Stimulated activated CD4-positive, alpha-beta T cell treated with anti-CD3 and anti-CD28 coated beads, Interleukin-12 subunit alpha, Interleukin-12 subunit beta, amount 100 ng/mL, for 48 hours (primary cell): ENCODE measurements at places on chromosomes 13 and 19.

DNA sequence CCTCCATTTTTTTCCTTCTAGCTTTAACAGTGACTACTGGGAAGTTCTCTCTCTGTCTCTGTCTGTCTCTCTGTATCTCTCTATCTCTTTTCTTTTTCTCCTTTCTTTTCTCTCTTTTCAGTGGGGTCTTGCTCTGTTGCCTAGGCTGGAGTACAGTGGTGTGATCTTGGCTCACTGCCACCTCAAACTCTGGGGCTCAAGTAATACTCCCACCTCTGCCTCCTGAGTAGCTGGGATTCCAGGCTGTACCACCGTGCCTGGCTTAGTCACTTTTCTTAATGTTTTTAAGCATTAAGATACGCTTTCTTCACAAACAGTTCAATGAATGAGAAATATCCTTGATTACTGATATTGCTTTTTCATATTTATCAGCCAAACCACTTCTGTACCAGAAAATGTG, 13.1 kb downstream of the PCCA start:
- no peak for DNase-seq

- DNase-seq: no peak
Measured at GRCh38 chr13:41809962-41810361, 150.9 kb downstream of the VWA8 start.

- no peak for DNase-seq
Measured at GRCh38 chr13:113116206-113116800, 6.3 kb upstream of the F10 start.

DNA sequence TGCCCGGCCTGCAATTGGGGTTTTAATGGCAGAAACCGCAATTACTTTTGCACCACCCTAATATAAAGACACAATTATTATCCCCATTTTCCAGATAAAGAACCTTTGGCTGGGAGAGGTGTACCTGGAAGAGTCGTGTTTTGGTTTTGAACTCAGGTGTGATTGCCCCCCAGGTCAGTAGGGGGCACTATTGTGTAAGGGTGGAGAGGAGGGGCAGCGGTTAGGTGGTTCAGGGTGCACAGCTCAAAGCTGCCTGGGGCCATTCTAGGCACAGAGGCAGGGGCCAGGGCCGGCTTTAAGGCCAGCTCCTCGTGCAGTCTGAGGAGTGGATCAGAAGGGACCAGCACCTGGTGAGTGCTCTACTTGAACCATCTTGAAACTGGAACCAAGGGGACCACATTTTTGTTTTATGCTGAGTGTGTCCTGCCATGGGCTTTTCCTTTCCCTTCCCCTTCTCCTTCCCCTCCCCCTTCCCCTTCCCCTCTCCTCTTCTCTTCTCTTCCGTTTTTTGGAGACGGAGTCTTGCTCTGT, 5.8 kb upstream of the FCGRT start:
- DNase-seq: peak; percentile 83

- DNase-seq: no peak
Measured at GRCh38 chr13:67769987-67770341, 539.8 kb upstream of the PCDH9 start.

DNA sequence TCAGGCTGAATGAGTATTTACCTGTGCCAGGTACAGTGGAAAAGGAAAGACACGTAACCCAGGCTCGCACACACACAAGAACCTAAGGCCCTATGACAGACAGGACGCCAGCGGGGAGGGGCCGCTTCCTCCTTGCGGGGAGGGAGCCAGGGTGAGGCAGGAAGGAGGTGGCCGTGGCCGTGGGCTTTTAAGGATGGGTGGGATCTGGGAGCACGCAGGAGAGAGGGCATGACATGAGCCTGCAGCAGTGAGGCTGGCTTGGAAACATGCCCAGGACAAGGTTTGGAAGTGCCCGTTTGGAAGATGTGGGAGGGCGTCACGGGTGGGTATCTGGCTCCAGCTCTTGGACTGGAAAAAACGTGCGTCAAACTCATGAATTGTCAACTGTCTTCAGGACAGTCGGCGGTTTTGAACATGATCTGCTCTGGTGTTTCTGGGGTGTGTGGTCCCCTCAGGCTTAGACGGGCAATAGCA, 20.1 kb downstream of the SH3GL1 start:
- DNase-seq: peak; percentile 22

DNA sequence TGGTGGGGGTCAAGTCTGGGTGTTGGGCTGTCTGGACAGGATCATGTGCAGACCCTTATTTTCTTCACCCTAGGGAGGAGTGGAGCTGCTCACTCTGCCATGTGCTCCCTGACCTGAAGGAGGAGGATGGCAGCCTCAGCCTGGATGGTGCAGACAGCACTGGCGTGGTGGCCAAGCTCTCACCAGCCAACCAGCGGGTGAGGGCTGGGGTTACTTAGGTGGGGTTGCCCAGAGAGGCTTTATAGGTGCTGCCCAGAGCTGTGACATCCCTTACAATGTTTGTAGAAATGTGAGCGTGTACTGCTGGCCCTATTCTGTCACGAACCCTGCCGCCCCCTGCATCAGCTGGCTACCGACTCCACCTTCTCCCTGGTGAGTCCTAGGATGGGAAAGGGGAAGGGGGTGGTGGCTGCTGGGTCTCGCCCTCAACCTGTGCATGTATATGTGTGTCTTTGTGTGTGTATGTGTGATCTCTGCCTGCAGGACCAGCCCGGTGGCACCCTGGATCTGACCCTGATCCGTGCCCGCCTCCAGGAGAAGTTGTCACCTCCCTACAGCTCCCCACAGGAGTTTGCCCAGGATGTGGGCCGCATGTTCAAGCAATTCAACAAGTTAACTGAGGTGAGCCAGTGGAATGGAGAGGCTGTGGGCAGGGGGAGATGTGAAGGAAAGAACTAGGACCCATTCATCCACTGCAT, 5.1 kb downstream of the CHMP2A start:
- no peak for DNase-seq

GRCh38 chr19:40452016-40452415, 7.9 kb upstream of the SERTAD3 start:
- no peak for DNase-seq

GRCh38 chr13:49435992-49436391, 7.9 kb downstream of the CAB39L start:
- no peak for DNase-seq

DNA sequence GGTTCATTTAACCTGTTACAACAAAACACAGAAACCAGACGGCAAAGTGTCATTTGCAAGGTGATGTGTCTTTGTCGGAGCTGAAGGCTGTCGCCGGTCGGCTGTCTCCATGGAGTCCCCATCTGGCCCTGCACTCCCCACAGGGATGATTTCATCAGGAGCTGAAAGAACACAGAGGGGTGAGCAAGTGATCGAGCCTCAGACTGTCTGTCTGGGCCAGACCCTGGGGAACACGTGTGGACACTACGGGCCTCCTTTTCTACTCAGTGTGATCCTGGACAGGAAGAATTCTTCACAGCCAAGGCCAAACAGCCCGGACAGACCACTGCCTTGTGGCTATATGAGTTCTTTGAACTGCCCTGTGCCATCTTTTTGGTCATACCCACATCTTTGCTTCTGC, 85.1 kb downstream of the RNASEH2B start:
- no peak for DNase-seq

DNA sequence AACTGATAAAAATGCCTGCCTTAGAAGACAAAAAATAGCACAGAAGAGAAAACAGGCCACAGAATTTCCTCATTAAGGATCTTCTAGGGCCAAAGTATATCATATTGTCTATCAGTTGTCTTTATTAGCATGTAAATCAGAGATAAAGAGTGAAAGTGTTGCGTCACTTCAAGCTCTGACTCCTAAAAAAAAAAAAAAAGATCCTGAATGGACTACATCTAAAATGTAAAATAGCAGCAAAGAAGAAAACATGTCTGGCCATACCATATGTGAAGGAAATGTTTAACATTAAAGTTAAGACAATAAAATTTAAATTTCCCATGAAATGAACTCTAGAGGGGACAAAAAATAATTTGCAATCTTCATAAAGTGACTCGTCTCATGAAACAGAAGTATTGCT, 237.4 kb downstream of the PCDH9 start:
- DNase-seq: no peak

- peak; percentile 97 for DNase-seq
Measured at GRCh38 chr19:48321372-48321621, 4.1 kb upstream of the EMP3 start.

GRCh38 chr19:54040003-54040402, 23.7 kb downstream of the VSTM1 start:
- no peak for DNase-seq

- DNase-seq: no peak
Measured at GRCh38 chr19:33745297-33745696, 51.4 kb upstream of the KCTD15 start.

DNA sequence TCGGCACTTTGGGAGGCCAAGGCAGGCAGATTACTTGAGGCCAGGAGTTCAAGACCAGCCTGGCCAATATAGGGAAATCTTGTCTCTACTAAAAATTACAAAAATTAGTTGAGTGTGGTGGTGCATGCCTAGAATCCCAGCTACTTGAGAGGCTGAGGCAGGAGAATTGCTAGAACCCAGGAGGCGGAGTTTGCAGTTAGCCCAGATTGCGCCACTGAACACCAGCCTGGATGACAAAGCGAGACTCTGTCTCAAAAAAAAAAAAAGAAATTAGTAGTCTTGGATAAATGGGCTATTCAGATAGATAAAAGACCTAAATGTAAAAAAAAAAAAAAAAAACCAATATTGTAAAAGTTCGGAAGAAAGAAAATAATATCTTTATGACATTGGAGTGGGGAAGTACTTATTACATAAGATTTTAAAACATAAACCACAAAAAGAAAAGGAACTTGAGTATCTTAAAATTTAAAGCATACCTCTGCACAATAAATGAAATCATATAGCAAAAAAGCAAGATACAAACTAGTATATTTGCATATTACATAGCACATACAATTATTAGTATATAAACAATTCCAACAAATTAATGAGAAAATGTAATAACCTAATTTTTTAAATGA, 26.7 kb upstream of the RNASEH2B start:
- no peak for DNase-seq

- DNase-seq: no peak
Measured at GRCh38 chr19:31127134-31127967, 221.9 kb downstream of the TSHZ3 start.

DNA sequence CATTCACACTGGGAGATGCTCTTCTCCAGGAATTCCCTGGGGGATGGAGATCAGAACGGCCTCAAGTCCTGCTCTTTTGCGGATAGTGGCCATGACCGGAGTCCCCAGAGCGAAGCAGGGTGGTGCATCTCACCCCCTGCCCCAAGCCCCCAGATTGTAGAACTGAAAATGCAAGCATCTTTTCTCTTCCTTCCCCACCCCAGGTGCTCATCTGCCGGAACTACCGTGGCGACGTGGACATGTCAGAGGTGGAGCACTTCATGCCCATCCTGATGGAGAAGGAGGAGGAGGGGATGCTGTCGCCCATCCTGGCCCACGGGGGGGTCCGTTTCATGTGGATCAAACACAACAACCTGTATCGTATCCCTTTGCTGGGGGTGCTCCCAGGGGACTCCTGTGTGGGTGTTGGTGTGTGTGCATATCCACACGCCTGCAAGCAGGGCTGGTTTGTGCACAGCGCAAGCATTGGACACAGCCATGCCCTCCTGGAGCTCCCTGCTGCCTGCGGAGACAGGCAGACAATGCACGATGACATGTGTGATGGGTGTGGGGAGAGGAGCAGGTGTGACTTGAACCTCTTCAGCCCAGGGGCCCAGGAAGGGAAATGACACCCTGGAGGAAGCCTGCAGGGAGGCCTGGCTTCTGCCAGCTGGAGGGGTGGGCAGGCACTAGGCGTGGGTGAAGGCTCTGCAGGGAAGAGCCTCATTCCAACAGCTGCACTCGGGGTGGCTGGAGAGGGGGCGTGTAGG, 5.7 kb downstream of the AP1M1 start:
- DNase-seq: no peak

DNA sequence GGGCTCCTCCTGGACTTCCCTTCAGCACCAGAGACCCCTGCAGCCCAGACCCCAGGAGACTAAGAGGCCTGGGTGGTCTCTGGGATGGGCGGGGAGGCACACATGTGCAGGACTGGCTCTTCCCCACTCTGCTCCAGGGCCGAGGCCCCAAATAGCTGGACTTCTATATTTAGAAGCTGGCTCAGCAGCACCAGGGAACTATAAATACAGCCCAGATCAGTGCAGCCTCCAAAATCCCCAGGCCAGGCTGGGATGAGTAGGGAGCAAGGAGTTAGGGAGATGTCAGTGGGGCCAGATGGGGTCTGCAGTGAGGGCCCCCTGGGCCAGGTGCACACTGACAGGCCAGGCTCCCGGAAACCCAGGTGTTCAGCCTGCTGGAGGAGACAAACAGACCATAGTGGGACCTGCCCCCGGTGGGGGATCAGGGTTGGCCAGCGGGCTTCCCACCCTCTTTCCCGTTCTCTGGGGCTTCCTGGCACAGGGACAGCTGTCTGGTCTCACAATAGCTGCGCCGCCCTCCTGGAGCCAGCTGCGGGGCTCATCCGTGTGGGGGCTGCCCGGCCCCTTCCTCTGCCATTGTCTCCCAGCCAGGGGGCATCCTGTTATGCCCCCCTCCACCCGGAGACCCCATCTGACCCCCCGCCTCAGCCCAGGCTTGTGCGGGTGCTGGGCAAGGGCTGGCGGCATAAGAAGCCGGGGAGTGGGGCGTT, 5.5 kb upstream of the ADGRE5 start:
- DNase-seq: no peak

GRCh38 chr19:19067276-19068072, 3.7 kb downstream of the SLC25A42 start:
- DNase-seq: no peak

DNA sequence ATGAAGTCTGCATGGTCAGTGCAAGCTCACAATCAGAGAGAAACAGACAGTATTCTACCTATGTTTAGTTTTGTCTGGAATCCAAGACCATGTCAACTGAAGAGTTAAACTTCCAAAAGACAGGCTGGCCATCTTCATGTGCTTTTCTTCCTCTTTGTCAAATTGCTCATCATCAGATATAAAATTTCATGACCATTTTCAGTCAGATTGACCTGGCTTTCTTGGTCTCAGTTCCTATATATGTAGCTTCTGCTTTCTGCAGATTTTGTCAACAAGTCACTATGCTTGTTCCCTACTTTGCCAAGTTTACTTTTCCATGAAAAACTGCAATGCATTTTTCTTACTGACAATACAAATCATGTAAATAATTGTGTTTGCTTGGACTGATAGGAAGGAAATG, 13.9 kb downstream of the SLC46A3 start:
- DNase-seq: no peak

- DNase-seq: no peak
Measured at GRCh38 chr13:35479038-35479492, 2.6 kb upstream of the MAB21L1 start.

DNA sequence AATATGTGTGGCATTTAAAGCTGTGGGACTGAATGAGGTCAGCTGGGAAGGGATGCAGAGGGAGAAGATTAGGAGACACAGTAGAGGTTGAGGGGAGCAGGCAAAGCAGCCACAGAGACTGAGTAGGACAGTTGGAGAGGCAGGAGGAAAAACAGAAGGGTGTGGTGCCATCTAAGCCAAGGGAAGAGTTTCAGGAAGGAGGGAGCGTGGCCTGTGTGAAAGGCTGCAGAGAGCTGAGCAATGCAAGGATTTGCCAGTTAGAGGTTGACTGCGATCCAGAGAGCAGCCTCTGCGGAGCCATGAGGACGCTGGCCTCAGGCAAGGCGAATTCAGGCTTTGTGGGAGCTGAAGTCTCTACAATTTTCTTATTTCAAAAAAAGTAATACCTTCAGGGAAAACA, 28.9 kb downstream of the SOX21 start:
- no peak for DNase-seq
